ENCODE measurements at places on chromosomes 12 and 14. TPM values are rescaled to one million over a fixed set of nuclear protein-coding genes. Genes with fewer than 3 reads are reported as not detected.

DNA sequence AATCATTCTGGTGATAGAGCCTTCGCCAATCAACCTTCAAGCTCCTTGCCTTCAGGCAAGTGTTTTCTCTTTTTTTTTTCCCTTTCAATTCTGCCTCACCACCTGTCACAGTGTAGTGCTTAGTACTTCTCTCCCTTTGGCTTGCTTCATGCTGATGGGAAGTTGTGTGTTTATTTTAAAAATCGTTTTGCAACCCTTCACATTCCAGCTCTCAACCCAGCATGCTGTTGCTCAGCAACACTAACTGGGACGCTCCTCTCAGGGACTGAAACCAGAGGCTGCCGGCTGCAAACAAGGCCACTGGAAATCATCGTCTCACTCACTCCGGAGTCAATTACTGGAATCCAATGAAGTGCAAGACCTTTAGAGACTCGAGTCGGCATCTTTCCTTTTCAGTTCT, 342.7 kb downstream of the PRKD1 start:
- DNase-seq, result no peak

- DNase-seq, result no peak
Observed at GRCh38 chr12:130185455-130186391, 23.5 kb downstream of the FZD10 start.

GRCh38 chr14:90253826-90254225, 2.5 kb upstream of the PSMC1 start:
- DNase-seq, result no peak

DNA sequence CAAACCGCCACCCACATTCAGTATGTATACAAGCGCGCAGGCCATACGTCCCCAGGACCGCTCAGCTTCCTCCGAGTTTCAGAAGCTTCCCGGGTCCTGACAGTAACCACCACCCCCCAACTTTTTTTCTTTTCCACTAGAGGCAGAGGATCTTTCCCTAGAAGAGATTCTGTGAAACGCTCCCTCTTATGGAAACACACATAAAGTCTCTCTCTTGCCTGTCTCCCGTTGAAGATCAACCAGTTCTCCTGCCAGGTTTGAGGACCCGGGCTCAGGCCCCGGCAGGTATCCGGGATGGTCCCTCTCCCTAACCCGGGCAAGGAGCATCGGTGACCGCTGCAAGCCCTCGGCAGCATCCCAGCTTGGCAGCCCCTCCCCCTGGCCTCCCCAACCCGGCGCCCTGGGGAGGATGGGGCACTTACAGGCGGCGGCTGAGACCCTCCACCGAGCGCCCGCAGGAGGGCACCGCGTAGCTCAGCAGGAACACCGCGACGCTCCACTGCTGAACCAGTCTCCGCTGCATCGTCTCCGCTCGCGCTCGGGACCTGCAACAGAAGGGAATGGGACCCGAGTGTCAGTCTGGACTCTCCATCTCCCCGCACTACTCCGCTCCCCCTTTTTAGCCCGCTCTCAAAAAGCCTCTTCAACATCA, 3.4 kb downstream of the PTHLH start:
- no peak for DNase-seq

DNA sequence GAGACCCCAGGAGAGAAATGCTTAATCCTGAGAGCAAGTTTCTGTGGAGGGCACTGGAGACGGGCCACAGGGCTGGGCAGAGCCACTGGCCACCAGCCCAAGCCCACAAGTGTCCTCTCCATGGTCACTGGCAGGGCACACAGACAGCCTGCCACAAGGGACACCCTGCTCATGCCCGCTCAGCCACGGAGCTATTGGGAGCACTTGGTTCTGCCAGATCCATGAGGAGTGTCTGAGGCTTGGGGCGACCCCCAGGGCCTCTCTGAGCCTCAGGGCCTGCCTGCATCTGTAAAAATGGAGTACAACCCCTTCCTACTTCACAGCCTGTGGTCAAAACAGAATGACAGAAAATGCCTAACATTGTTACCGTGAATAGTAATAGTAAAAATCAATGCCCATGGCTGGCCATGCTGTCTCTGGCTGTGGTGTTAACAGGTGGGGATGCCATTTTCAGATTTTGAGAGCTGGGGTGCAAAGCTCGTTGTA, 3.2 kb downstream of the PGF start:
- DNase-seq, result no peak

GRCh38 chr12:132502149-132502881, 12.4 kb downstream of the FBRSL1 start:
- DNase-seq, result no peak

DNA sequence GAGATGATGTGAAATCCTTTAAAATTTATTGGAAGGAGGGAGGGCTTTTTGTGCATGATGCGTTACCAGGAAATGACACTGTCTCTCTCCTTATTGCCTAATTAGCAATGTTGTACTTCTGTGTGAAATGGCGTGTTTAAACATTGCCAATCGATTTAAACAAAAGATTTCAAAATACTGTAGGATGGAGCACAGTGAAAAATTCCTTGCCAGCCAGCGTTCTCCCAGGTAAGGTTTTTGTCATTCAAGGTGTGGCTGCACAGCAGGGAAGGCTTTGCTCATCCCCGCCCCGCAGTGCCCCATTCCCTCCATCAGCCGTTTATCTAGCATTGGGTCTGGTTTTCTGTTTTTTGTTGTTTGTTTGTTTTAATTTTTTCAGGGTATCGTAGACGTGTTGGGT, 137.3 kb downstream of the CACNA1C start:
- no peak for DNase-seq

DNA sequence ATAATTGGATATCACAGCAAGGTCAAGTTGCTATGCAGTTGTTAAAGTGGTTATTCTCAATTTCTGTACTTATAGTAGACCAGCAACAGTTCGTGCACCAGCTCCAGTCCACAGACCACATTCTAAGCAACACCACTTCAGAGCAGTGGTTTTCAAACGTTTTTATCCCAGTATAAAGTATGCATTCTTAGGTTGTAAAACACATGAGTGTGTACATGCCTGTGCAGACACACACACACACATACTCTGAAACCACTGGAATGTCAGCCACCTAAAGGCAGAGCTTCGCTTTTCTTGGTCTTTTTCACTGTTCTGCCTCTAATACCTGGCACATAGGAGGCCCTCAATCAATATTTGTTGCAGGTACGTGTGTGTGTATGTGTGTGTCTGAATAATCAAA, 22.2 kb upstream of the C12orf71 start:
- DNase-seq, result no peak

GRCh38 chr12:62622177-62622576, 155.6 kb downstream of the MON2 start:
- DNase-seq, result no peak

GRCh38 chr14:49861699-49862088, 9.1 kb upstream of the NEMF start:
- peak; percentile 92 for DNase-seq

Gene DCTN2
- total RNA-seq, result 198 TPM

GRCh38 chr14:73884438-73885190, 2.0 kb upstream of the ZNF410 start:
- no peak for DNase-seq

DNA sequence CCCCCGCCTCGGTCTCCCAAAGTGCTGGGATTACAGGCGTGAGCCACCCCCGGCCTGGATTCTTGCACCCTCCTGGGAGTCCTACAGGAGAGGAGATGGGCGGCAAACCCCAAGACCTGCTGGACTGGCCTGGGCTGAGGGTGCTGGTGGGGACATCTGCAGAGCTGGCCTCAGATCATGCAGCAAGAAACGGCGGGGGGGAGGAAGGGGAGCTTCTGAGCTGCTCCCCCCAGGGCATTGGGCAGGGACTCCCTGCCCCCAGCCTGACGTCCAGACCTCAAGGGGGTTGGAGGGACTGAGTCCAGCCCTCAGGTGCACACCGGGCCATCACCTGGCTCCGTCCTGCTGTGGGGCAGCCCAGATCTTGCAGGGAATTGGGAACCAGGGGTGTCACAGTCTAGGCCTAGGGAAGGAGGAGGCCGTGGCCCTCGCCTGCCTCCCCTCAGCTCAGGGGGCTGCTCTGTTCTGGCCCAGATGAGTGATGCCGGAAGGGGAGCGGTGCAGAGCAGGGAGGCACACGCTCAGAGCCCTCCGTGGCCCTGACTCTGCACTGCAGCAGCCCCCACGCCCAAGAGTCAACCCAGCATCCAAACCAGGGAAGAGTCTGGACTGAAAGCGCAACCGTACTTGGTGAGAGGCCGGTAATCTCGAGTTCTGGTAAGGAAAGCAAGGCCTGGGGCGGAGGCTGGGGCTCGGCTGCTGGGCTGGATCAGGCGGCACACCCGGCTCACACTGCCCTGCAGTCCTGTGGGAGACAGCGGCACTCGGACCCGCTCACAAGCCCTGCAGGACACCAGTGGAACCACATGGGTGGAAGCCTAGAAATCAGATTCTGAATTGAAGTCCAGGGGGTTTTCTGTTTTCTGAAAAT, 8.9 kb upstream of the AMN start:
- DNase-seq, result no peak

Gene SLC38A4
- 0.17 TPM for total RNA-seq

DNA sequence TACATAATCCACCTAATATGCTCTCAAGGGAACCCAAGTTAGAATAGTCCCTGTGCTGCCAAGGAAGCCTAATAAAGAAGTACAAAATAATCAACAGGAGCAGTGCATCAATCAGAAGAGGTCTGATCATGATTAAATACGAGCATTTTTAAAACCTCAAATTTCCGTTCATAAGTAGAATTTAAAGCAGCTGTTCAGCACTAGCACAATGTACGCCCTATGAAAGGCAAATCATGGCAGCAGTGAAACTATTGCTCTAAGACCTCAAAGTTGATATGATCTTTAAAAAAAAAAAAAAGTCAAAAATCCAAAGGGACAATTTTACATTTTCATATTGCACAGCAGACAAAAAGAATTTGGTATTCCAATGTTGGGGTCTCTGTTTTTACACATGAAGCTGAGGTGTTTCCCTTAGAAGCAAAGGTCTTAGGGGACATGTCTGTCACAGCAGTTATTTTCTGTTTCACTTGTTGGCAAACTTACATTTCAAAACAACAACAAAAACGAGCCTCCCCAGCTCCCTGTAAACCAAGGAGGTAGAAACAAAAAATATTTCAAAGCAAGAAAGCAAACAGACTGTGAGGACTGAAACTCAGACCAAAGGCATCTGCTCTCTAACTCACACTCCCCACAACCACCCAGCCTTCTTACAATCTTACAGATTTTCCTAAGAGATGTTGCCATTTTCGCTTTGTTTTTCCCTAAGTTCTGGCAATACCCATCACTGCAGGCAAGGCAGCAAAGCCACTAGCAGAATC, 28.2 kb downstream of the SOX5 start:
- DNase-seq, result no peak

Gene PLCZ1
- total RNA-seq, result 0.83 TPM

GRCh38 chr12:51823875-51824565, 24.5 kb downstream of the FIGNL2 start:
- no peak for DNase-seq

Gene TPPP2
- not detected for total RNA-seq

Gene CCDC38
- total RNA-seq, result not detected

Gene METTL25
- 25.3 TPM for total RNA-seq

- no peak for DNase-seq
Observed at GRCh38 chr14:68506021-68506644, 286.7 kb downstream of the ZFP36L1 start.

Gene CIPC
- 50.7 TPM for total RNA-seq

DNA sequence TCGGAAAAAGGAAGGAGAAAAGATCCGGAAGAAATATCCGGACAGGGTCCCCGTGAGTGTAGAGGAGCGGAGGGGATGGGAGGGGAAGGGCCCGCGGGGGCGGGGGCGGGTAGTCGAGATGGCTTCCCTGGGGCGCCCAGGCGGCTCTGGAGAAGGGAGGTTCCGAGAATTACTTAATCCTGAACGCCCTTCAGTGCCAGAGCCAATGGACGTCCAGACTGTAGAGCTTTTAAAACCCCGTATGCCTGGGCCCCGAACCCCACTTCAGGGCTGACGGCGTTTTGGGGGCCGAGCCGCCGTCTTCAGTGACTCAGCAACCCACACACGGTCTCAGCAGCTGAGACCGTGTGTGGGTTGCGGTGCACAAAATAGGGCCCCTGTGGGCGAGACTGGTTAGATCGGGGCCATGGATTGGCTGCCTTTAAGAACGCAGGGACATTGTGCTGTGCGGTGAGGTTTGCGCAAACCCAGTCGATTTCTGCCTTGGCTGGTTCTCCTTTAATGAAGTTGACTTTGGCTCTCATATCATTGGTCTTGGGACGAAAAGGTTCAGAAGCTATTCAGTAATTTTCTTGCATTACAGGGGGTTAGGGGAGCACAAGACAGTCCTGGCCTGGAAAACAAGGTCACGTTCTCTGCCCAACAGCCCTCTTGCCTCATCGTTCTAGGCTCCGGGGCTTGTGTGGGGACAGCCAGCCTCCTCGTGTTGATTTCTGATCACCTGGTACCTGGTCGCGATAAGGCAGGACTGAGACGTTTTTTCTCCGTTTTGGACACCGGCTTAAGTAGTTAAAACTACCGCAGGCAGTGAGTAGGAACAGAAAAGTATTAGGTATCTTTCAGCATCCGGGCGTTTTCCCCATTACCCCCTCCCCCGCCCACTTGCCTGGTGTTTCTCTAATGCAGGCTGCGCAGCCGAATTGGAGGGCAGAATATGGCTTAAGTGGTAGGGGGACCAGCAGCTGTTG, 775 bp downstream of the GABARAPL1 start:
- DNase-seq, result peak; percentile 95

GRCh38 chr14:54253195-54253947, 143.4 kb upstream of the CDKN3 start:
- no peak for DNase-seq

DNA sequence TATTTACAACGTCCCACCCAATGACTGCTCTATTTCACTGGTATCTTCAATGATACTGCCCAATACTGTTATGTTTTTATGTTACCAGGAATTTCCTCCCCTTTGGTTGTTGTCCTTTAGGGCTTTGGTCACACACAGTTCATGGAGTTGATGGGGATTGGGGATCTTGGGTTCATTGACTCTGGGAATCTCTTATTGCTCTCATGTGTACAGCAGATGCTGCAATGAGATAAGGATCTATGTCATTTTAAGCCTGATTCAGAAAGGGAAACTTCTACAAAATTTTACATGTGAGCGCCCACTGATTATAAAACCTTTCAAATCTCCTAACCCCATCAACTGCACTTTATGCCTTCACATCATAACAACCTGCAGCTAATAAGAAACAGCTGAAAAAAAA, 67.2 kb downstream of the FAR2 start:
- DNase-seq, result no peak

DNA sequence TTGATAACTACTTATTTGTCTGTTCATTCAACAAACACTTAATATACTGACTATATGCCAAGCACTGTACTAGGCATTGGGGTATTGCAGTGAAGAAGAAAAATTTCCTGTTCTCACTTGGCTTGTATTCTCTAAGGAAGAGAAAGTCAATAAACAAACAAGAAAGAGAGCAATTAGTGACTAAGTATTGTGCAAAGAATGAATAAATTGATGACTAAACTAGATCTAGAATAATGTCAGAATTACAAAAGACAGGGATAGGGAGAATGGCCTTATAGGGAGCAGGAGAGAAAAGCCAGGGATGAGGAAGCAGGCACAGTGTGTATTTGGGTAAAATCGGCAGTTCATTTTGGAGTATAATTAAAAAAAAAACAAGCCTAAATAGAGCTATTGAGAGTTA, 4.2 kb upstream of the LIN7A start:
- DNase-seq, result no peak

Gene CCDC184
- 2.1 TPM for total RNA-seq

- no peak for DNase-seq
Observed at GRCh38 chr14:97361958-97362357, 564.8 kb downstream of the VRK1 start.

Gene LMO3
- total RNA-seq, result 126 TPM
